ENCODE measurements at places on chromosomes 1 and 21. TPM values are rescaled to one million over a fixed set of nuclear protein-coding genes. Genes with fewer than 3 reads are reported as not detected.

- DNase-seq = no peak
Observed at GRCh38 chr1:155012026-155012546, 9.5 kb downstream of the ZBTB7B start.

DNA sequence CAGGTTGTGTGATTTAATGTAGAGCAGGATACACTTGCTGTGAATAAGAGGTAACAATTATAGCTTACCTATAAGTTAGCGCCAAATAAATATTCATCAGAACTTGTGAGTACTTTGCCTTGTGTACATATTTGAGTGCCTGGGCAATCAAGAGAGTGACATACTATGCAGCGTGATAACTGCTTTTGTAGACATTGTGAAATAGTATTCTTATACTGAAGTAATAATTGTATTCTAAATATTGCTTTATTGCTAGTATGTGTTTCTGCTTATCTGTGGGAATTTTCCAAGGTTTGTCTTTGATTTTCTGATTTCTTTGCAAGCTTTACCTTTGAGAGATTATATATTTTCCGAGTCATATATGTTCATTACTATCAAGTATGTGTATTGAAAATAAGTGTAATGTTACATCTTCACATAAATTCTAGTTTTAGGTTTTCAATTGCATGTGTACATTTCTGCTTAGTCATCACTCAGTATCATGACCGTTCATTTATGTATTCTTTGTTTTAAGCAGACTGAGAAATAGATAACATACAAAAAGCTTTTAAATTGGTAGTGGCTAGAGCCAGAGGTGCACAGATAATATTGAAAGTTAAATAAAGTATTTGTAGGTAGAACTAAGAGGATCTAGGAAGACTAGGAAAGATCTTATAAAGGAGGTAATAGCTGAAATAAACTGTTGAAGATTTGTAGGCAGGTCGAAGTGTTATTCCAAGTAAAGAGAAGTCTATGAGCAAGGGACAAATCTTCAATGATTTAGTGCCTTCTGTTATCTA is 19.5 kb downstream of the USP25 start:
- no peak for DNase-seq

The ACTL8 gene
- total RNA-seq = not detected

The PDZK1IP1 gene
- not detected for total RNA-seq

The RGS18 gene
- total RNA-seq = 9.8 TPM

The PALMD gene
- not detected for total RNA-seq

- no peak for DNase-seq
Observed at GRCh38 chr1:164857439-164857838, 298.5 kb downstream of the PBX1 start.

- no peak for DNase-seq
Observed at GRCh38 chr1:218658899-218659298, 313.8 kb downstream of the TGFB2 start.

GRCh38 chr1:40799351-40799867 is 15.8 kb downstream of the KCNQ4 start:
- no peak for DNase-seq

DNA sequence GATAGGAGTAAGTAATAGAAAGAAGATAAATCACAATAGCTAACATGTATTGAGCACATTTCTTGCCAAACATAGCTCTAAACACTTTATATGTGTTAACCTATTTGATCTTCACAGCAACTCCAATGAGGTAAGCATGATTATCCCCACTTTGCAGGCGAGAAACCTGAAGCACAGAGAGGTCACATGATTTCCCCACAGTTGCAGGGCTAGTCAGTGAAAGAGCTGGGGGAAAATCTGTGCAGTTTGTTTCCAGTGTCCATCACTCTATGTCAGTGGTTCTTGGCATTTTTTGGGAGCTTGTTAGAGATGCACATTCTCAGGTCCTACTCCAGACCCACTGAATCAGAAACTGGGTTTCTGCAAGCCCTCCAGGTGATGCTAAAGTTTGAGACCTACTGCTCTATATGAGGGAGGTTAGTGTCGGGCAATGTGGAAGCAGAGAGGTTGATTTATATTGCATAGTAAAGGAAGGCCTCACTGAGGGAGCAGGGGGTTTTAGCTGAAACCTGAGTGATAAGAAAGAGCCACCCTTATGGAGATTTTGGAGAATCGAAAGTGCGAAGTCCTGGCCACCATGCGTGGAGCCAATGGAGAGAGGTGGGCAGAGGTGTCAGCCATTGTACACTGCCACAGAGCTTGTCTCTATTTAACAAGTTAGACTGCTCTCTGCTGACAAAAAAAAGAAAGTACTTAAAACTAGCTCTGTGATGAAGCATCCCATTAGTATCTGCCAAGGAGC is 20.9 kb downstream of the MCOLN3 start:
- DNase-seq = peak; percentile 58

- no peak for DNase-seq
Observed at GRCh38 chr1:43789604-43790550, 82.5 kb downstream of the ST3GAL3 start.

GRCh38 chr1:1901641-1902294 is 10.9 kb upstream of the GNB1 start:
- no peak for DNase-seq

The NPR1 gene
- total RNA-seq = not detected

- DNase-seq = no peak
Observed at GRCh38 chr1:212928323-212929291, 21.7 kb upstream of the VASH2 start.

- peak; percentile 7 for DNase-seq
Observed at GRCh38 chr1:187264995-187265602, 436.4 kb downstream of the PLA2G4A start.

DNA sequence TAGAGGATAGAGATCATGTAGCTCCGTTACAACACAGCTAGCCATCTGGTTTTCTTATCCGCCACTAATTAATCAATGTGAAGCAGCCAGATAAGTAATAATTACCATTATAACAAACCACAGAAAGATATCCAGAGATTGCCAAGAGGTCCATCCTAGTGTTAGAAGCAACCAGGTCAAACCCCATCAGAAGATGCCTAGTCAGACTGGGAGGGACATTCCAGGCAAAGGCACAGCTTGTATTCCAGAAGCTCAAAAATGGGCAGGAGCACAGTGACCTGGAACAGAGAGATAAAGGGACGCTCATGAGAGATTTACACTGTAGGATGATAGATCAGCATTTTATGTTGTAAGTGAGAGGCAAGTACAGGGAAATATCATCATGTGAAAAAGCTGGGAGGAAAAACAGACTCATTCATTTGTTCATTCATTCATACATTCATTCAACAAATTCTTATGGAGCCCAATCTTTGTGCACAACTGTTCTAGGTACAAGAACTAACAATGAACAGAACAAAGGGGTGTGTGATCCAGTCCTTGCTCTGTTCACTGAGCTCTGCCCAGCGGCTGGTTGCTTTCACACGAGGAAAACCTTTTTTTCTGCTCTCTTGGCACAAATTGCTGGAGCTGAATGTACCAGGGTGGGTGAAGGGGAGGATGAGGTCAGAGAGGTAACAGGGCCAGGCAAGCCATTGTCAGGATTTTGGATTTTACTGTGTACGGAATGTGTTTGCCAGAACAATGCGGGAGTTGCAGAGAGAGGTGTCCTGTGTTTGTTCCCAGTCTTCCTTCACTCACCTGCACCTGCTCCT is 240.8 kb upstream of the FGGY start:
- DNase-seq = no peak

DNA sequence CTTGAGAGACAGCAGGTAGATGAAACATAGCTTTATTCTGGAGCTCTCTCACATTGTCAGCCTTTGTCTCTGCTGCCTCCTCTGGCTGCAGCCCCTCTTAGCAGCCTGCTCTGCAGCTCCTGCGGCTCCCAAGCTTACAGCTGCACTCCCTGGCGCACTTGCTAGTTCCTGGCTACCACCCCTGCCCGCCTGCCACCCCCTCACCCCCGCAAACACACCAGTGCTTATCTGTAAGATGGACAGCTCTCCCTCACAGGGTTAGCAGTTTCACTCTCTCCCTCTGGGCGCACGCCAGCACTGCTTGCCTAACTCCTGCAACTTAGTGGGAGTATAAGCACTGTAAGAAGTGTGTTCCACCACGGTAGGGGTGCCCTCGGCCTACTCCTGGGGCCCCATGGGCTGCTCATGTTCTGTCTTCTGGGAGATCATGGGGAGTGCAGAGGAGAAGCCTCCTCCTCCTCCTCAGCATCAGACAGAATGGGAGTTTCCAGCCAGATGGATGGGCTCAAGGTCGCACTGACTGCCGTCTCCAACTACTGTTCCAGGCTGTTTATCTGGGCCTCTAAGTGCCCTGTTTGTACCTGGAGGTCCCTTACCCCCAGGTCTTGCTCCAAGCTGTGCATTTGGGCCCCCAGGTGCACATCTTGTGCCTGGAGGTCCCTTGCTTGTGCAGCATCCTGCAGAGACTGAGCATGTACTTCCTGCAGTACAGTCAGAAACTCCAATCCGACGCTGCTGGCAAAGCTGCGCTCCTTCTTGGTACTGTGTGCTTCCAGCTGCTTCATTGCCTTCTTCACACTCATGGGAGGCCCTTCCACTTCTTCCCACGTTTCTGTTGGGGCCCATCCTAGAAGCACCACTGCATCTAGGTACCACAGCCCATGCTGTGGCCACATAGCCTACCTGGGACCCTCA is 1388.1 kb downstream of the AMY1C start:
- DNase-seq = peak; percentile 29

GRCh38 chr1:181113059-181113641 is 24.6 kb downstream of the IER5 start:
- no peak for DNase-seq

- DNase-seq = no peak
Observed at GRCh38 chr21:18725653-18726052, 322.1 kb upstream of the TMPRSS15 start.

- DNase-seq = no peak
Observed at GRCh38 chr1:185846672-185847444, 112.7 kb downstream of the HMCN1 start.

Measured in OCI-LY7 (cell line).